Psoas muscle (tissue), 8 donors: ENCODE measurements at places on chromosomes 11 and 22. TPM values are rescaled to one million over a fixed set of nuclear protein-coding genes. Genes with fewer than 3 reads are reported as not detected.

DNA sequence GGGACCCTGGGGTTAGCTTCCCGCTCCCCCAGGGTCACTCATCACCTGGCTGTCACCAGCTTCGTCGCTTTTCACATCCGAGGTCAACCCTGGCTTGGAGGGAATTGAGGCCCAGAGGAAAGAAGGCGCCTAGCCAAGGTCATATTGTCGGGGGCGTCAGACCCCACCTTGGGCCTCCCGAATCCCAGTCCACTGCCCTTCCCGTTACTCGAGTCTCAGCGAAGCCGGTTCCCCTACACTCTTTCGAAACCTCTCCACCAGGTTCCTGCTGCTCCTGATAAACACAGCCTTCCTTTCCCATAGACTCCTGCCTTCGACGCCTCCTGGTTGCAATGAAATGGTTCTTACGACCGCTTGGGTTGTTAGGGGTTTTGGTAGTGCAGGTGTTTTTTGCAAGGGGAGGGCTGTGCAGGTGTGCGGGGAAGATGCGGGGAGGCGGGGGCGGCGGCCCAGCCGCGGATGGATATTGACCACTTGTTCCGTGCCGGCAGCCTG lies 642 bp downstream of the NAA40 start:
- DNase-seq = no peak
- no peaks in the 10 kb centered on the region for H3K27me3 ChIP-seq
- H3K4me1 ChIP-seq = peaks cover 14% of the 10 kb centered on the region
- H3K4me3 ChIP-seq = peak overlapping the region; percentile 79

DNA sequence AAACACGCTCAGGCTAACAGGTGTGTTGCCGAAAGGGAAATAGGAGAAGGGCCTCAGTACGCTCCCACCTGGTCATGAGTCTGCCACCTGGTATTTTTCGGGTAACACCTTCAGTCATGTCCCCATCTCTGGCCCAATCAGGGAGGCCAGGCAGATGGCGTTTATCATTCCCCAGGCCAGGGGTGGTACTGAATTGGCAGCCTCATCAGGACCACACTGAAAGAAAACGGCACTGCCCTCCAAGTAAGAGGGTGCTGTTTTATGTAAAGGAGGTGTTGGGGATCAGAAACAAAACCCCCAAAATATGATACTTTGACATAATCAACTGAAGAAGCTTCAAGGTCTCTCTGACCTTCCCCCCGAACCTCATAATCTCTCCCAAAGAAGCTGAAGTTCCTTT lies 58.9 kb downstream of the RCN1 start:
- no peaks in the 10 kb centered on the region for H3K4me1 ChIP-seq
- H3K36me3 ChIP-seq = no peaks in the 10 kb centered on the region
- no peak overlapping the region for H3K27ac ChIP-seq
- no peak for DNase-seq
- H3K27me3 ChIP-seq = no peaks in the 10 kb centered on the region

GRCh38 chr11:84853841-84854497 lies 773.2 kb downstream of the DLG2 start:
- no peak overlapping the region for H3K27ac ChIP-seq
- DNase-seq = no peak
- no peaks in the 10 kb centered on the region for H3K4me1 ChIP-seq
- H3K4me3 ChIP-seq = no peak overlapping the region

DNA sequence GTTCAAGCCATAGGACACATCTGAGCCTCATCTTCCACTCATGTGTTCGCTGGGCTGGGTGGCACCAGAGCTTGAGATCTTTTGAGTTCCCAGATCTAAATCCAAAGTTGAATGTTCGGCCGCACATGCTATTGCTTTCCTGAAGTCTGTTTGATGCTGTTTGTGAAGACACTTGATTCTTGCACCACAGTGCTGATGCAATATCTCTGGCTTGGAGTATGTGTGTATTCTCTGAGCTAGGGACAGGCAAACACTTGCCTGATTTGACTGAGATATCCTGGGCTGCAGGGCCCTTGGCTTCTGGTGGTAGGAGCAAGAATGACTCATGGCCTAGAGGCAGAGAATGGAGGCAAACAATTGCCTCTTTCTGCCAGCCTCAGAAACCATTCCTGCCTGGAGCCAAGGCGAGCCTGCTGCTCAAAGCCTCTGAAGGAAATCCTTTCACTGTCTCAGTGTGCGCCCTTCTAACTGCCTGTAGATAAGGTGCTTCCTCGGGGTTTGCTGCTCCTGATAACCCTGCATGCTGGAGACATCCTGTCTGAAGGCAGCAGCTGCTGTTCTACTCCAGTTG lies 73.0 kb downstream of the CYB5R2 start:
- H3K4me1 ChIP-seq = peaks cover 44% of the 10 kb centered on the region
- H3K27me3 ChIP-seq = no peaks in the 10 kb centered on the region
- no peaks in the 10 kb centered on the region for H3K36me3 ChIP-seq
- H3K27ac ChIP-seq = peak overlapping the region; percentile 81
- H3K4me3 ChIP-seq = no peak overlapping the region

Gene HOATZ
- not detected for total RNA-seq

Gene LAYN
- 8.0 TPM for total RNA-seq
